ENCODE measurements at places on chromosomes 4 and X.

DNA sequence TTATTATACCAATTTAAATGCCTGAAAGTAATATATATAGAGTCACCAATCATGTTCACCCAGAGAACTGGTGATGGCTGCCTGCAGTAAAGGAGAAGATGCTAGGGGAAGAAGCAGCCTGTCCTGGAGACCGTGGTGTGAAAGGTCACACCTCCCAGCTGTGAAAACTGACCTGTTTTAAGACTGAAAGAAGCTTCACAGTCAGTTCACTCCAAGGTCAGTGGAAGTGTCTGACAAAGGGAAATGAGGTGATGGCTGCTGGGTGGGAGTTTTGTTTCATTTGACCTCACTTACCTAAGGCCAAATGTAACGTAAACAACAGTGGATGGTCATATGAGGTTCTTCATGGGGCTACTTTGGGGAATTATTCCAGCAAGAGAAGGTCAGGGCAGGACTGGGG is 352.1 kb upstream of the GATB start:
- DNase-seq: no peak

DNA sequence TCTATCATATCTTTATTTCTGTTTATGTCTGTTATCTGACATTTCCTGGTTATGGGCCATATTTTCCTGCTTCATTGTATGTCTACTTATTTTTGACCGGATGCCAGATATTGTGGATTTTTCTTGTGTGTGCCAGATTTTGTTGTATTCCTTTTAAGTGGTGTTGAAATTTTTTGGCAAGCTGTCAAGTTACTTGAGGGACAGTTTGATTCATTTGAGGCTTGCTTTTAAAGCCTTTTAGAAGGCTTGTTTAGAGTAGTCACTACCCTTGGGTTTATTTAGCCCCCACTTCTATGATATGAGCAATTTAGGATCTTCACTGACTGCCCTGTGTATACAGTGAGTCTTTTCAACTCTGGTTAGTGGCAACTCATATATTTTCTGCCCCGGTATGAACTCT is 29.2 kb upstream of the NPY2R start:
- DNase-seq: no peak

DNA sequence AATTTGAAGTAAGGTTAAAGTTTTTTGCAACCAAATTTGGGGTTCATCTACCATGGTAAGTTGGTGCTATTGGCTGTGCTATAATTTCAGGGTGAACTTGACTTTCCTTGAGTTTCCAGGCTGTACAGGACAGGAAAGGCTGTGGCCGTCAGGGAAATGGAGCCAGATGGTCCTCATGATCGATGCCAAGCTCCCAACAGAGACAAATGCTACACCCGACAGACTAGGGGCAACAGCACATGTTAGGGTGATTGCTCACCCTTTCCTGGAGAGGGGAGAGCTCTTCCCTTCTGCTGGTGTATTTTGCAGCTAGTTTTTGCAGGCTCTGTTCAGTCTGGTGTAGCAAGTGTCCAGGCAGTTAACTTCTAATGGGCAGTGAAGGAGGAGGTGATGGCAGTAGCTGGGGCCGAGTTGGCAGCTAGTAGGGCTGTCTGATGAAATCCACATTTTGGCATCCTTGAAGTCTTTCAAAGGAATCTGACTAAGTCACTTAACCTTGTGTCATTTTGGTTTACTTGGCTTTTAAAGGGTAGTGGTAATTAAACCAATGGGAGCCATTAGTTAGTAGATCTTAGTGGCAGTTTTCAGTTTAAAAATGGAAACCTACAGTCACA is 47.8 kb downstream of the GAB1 start:
- no peak for DNase-seq

- DNase-seq: no peak
Observed at GRCh38 chrX:103311399-103311780, 600 bp upstream of the BEX2 start.

DNA sequence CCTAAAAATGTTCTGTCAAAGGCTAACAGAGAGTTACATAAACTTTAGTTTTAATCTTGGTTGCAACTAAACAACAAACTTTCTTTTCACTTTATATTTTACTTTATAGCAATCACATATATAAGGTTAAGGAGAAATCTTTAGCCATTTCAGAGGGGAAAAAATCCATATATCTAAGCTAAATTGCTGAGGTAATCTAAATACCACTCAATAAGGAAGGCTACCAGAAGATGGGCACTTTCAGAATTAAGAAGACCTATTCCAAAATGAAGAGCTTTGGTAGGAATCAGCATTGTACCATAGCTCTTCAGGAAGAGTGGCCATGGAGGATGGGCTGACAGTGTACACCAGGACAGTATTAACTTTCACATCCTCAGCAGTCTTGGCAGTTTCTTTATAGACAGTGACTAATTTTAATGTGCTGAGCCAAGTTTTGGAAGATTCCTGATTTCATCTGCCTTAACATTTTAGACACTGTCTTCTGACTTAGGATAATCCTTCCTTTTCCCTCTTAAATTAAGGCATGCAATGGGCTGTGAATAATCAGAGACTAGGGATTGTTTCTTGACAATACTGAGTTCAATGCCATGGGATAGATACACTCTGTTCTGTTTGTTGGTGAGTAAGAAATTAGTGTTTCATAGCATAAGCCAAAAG is 7.1 kb downstream of the FAT4 start:
- DNase-seq: no peak

DNA sequence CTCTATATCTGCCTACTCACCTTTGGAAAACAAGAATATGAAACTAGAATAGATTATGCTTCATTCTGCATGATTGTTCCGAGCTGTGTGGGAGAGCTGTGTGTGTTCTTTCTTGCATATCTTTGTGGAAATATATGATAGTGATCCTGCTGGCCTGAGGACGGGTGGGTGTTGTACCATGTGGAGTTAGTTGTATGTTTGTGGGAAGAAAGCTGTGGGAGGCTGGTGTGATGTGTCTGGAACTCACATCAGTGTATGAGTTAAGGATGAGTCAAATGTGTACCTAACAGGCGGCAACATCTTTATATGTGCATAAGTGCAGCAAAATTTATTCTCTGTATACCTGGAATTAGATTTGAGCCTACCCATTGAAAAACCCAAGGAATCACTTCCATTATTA is 208.1 kb upstream of the ADGRL3 start:
- no peak for DNase-seq

- DNase-seq: no peak
Observed at GRCh38 chrX:103513476-103514108, 5.7 kb downstream of the RAB40A start.

GRCh38 chrX:82534086-82534597 is 973.9 kb upstream of the POU3F4 start:
- no peak for DNase-seq

- DNase-seq: no peak
Observed at GRCh38 chrX:32408389-32408788, 803.0 kb downstream of the DMD start.

All from frontal cortex (tissue), 4 donors.